ENCODE measurements at places on chromosomes 7 and 10.

DNA sequence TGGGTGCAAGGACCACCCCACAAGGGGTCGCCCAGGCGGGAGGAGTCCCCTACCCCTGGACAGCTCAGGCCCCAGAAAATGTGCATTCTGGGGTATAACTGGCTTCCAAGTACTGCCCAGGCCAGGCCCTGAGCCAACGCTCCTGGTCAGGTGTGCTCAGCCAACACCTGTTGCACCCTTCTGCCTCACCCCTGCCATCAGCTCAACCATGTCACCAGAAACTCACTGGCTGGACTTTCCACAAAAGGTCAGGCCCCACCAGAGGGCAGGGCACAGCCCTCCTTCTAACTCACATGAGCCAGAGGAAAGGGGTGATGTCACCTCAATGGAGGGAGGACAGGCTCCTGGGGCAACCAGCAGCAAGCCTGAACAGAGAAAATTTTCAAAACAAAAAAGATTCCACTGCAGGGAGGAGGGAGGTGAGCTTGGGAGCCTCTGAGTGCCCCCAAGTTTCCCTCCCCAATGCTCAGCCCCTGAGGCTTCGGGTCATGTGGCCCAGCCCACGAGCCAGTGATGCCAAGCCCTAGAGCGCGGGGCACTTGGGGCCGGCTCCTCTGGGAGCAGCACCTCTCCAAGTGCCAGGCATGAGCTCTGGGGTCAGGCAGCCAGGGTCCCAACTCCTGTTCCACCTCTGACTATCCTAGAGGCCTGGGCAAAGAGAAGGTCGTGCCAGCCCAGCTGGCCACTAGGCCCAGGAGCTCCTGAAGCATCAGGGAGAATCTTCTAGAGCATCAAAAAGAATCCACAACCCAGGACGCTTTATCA, 2.2 kb downstream of the OGDHL start:
- DNase-seq = no peak

DNA sequence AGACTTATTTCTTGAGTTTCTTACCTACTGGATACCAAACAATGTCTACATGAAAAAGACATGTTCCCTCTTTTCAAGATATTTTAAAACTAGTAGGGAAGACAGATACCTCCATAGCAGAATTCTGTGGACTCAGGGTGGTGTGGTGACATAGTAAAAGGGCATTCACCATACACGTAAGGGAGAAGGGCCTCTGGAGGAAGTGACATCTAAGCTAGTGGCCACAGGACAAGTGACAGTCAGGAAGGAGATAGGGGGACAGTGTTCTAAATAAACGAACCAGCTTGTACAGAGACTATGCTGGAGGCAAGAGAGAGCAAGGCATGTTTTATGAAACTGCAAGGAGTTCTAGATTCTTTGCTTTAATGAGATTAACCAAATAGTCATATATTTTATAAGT, 321.7 kb upstream of the LRGUK start:
- no peak for DNase-seq

- DNase-seq = no peak
These were observed 200.1 kb downstream of the LRRN3 start for GRCh38 chr7:111290982-111291381.

DNA sequence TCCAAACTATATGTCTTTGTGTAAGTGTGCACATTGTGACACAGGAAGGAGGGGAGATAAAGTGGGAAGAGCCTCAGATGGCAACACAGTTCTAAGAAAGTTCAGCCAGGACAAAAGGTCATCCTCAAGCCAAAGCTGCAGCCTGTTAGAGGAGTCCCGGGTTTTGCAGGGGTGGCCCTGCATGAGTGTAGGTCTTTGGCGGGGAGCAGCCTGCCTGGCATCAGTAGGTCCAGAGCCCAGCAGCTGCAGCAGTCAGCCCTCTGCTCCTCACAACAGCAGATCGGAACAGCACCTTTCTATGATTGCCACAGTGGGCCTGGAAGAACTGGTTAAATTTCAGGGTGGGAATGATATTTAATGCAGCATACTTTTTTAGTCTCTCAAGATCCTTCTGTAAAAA, 13.5 kb upstream of the VDAC2 start:
- DNase-seq = no peak

DNA sequence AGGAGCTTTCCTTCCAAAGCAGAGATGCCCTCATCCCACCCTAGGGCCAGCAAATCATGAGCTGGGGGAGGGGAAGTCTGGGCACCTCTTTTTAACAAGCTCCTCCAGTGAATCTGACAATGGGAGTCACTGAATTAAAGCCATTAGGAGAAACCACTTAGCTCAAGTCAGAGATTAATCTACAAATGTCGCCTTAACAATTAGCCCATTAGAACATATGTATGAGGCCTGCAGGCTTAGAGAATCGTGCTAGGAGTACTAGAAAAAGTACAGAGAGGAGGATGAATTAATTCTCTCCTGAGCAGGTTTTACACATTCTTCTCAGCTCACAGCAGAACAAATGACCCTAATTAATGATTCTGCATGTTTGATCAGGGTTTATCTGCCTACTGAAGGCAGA, 381.3 kb downstream of the KCNMA1 start:
- DNase-seq = no peak

DNA sequence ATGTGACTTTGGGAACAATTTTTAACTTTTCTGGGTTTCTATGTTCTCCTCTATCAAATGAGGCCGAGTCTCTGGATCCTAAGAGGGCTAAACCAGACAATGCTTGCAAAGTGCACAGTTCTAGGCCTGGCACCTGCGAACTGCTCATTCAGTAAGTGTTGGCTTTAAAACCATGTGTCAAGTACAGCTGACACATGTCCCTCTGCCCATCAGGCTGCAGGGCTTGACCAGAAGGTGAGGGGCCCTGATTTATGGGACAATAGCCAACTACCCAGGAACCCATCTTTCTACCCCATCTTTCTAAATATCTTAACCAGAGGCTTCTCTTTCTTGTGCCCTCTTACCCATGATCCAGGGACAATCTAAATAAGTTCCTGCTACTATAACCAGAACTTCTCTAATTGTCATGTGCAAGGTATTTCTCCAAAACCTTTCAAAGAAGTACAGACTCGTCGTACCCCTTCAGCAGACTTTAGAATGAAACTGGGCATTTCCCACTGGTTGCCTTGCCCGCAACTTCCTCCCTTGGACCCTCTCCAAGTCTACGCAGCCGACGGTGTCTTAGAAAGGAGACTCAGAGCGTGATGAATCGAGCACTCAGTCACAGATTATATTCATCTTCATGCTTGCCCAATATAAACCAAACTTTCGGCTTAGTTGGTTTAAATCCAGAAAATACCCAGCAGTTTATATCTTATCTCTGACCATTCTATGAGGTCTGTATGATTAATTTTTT, 69.8 kb upstream of the STEAP1B start:
- no peak for DNase-seq

- DNase-seq = no peak
These were observed 86.8 kb downstream of the SEMA3C start for GRCh38 chr7:80832006-80832405.

DNA sequence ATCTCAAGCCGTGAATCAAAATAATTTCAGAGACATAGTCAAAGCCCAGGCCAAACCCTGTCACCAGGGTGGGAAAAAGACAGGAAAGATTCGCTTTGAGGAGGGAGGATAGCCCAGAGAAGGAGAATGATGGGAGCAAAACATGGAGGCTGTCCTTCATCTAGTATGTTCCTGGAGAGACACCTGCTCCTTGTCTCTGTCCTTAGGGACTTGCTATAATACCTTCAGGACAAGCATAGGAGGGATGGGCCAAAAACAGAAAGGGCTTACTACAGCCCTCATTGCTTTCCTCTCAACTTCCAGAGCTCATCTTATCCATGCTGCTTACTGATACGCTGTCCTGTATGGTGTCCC, 593.7 kb downstream of the LRMDA start:
- DNase-seq = no peak

DNA sequence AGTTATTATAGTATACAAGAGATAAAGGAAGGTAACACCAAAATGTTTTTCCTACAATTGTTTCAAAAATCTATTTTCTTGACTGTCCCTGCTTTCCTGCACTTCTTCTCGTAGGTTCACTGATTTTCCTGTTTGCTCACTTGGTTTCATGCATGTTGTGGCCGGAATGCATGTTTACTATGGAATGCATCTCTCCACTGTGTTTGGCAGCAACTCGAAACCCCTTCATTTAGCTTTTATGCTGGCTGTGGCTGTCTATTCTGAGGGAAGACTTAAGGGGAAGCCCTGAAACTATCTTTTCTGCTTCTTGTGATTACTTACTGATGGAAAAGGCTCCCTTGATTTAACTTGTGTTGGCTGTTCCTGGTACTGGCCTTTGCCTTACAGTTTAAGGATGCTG, 120.3 kb downstream of the NRG3 start:
- DNase-seq = no peak

DNA sequence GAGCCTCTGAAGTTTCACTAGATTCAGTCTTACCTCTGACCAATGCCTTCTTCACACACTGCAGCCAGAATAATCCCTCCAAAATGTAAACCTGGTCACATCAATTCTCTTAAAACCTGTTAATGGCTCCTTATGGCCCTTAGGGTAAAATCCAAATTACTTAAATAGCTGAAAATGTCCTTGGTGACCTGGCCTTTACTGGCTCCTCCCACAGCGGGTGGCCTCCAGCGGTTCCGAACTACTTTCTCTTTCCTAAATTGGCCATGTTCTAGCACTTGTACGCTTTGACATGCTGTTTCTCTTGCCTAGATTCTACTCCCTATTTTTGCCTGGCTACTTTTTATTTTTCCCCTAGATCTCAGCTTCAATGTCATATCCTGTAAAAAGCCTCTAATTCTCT, 36.1 kb downstream of the AGK start:
- no peak for DNase-seq

GRCh38 chr10:12586741-12587140, 237.4 kb downstream of the CAMK1D start:
- DNase-seq = no peak

- DNase-seq = no peak
These were observed 26.0 kb upstream of the GLI3 start for GRCh38 chr7:42262964-42263363.

- no peak for DNase-seq
These were observed 1.8 kb downstream of the UFSP1 start for GRCh38 chr7:100887516-100888290.

DNA sequence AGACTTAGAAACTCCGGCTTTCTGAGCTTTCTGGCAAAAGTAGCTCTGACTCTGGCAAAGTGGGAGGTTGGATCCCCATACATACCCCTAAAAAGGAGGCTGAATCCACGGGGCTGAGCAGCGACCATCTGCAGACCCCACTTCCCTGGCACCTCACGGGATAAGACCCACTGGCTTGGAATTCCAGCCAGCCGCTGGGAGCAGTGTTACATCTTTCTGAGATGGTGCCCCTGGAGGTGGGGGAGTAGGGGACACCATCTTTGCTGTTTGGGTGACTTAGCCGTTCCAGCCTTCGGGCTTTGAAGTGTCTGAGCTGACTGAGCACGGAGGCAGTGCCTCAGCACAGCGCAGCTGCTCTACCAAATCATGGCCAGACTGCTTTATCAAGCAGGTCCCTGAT, 45.0 kb upstream of the GRM3 start:
- DNase-seq = no peak

DNA sequence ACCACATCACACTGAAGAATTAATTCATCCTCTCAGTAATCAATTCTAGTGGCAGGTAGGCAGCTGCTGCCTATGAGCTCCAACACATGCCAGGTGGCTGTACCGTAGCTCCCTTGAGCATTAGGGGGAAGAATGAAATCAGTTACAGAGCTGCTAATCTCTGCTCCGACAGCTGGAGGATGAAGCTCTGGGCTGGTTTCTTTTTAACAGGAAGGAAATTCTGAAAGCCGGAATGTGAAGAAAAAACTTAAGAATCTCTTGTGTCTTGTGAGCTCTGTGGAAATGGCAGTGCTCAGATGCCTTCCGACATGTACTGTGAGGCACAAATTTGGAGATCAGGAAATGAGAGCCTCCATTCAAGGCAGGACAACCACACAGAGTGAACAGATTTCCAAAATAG, 2.8 kb upstream of the AHCYL2 start:
- DNase-seq = no peak

GRCh38 chr10:77554996-77555397, 82.6 kb downstream of the KCNMA1 start:
- no peak for DNase-seq

DNA sequence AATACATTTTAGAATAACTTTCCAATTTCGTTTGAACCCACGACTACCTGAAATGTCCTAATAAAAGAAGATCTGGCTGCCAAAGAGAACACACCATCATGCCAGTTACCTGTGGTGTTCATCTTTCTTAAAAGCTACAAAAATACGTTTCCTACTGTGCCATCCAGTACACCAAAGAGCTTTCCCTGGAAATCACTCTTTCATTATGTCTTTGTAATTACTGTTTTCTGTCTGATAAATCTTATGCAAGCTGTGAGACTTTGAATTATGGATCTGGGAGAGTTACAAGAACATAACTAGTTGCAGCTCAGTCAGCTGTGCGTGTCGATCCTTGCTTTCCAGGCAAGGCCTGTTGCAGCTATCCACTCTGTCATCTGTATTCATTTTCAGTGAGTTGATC, 12.5 kb upstream of the POM121L12 start:
- DNase-seq = no peak

DNA sequence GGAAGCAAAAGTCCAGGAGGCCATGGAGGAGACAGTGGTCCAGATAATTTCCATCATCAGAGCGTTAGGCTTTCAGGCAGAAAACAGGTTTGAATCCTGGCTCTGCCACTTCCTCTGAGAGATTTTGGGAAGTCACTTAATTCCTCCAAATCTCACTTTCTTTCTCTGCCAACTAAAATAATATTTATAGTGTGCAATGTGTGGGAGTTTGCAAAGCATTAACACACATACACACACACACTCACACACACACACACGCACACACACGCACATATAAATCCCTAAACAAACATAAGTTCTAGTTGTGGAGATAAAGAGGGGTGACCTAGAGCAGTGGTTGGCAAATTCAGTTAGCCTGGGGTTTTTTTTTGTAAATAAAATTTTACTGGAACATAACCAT, 84.8 kb downstream of the TRIL start:
- no peak for DNase-seq

DNA sequence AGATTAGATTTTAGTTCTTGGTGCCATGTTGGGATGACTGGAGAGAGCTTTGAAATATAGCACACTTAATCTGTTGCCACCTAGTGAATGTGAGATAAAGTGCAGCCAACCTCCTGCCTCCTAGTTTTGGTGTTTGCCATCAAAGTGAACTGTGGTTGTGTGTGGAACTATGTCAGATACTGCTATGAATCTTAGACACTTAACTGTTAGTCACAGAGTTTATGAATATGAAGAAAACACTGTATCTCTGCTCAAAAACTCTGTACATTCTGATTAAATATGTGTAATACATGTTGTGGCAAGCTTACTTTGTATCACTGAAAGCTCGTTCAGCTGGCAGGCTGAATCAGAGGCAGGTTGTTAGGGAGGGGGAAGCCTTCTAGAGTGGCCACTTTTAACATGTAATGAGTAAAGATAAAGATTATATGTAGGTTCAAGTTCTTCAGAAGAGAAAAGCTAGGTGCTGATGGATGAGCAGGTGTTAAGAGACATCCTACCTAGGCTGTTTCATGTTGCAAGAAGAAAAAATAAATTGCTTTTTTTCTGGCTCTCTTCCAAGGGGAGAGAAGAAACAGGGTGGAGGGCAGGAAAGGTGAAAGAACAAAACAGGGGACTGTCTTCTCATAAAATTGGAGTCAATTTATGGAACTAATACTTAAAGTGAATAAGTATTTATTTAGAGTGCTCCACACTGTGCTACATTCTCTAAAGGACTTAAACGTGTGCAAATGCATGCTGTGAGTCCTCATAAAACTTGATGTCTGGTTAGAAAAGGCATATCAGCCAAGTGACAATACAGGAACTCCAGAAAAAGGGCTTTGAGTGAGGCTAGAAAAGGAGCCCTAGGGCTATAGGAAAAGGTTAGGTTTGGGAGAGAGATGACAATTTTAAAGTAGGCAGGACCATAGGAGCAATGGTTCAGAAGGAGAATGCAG, 14.1 kb upstream of the LAMB1 start:
- peak; percentile 17 for DNase-seq

Data from NCI-H1105 (cell line).